MCF 10A (cell line): ENCODE measurements at places on chromosomes 3 and 15. TPM values are rescaled to one million over a fixed set of nuclear protein-coding genes. Genes with fewer than 3 reads are reported as not detected.

Gene UBR1
- total RNA-seq = 25.6 and 32.6 TPM in 2 replicates

Gene GRAMD2A
- total RNA-seq = 0.42 and 0.93 TPM in 2 replicates

Gene DPPA2
- total RNA-seq = not detected in 2 replicates

Gene C3orf80
- total RNA-seq = 0.28 and 0.29 TPM in 2 replicates

Gene ROBO2
- not detected in 2 replicates for total RNA-seq

Gene UCN2
- total RNA-seq = 1.5 and 3.8 TPM in 2 replicates

Gene GOLGA6A
- total RNA-seq = not detected in 2 replicates
